Activated CD4-positive, alpha-beta memory T cell treated with anti-CD3 and anti-CD28 coated beads for 36 hours (primary cell): ENCODE measurements at places on chromosomes 6 and 20. TPM values are rescaled to one million over a fixed set of nuclear protein-coding genes. Genes with fewer than 3 reads are reported as not detected.

DNA sequence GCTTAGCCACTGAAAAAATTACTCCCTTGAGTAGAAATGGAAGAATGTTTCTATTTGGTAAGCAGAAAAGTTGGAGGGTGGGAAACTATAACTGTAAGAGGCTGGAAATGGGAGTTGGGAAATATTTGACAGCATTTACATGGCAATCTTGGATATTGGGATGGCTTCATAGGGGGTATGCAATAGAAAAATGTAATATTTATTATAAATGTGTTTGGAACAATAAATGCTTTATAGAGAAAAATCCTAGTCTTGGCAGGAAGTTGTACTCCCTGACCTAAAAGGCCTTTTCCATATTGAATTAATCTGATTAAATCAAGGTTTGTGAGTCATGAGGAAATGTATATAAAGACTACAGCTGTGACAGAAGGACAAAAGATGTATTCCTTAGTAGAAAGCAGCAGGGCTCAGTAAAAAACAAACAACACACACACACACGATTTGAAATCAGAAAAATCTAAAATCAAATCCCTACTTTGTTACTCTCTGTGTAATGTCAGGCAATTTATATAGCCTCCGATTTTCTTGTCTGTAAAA, 272.3 kb downstream of the CD109 start:
- H3K27ac ChIP-seq: no peak overlapping the region
- peaks cover 1% of the 10 kb centered on the region for H3K27me3 ChIP-seq
- H3K4me3 ChIP-seq: no peak overlapping the region
- H3K4me1 ChIP-seq: no peaks in the 10 kb centered on the region
- no peaks in the 10 kb centered on the region for H3K36me3 ChIP-seq

- no peak overlapping the region for H3K27ac ChIP-seq
- H3K4me3 ChIP-seq: no peak overlapping the region
- H3K4me1 ChIP-seq: no peaks in the 10 kb centered on the region
These were observed 102.5 kb downstream of the CD24 start for GRCh38 chr6:106872049-106872448.

- H3K27me3 ChIP-seq: no peaks in the 10 kb centered on the region
- peaks cover 2% of the 10 kb centered on the region for H3K36me3 ChIP-seq
- H3K4me3 ChIP-seq: no peak overlapping the region
- no peak overlapping the region for H3K27ac ChIP-seq
- no peak for DNase-seq
These were observed 2.9 kb downstream of the SLC2A4RG start for GRCh38 chr20:63742381-63743024.

GRCh38 chr6:155216312-155217046, 47.3 kb upstream of the CLDN20 start:
- H3K4me1 ChIP-seq: no peaks in the 10 kb centered on the region
- DNase-seq: no peak
- no peak overlapping the region for H3K4me3 ChIP-seq
- H3K27me3 ChIP-seq: peaks cover 6% of the 10 kb centered on the region
- no peak overlapping the region for H3K27ac ChIP-seq

The SAMD3 gene
- total RNA-seq: 3.7 TPM

DNA sequence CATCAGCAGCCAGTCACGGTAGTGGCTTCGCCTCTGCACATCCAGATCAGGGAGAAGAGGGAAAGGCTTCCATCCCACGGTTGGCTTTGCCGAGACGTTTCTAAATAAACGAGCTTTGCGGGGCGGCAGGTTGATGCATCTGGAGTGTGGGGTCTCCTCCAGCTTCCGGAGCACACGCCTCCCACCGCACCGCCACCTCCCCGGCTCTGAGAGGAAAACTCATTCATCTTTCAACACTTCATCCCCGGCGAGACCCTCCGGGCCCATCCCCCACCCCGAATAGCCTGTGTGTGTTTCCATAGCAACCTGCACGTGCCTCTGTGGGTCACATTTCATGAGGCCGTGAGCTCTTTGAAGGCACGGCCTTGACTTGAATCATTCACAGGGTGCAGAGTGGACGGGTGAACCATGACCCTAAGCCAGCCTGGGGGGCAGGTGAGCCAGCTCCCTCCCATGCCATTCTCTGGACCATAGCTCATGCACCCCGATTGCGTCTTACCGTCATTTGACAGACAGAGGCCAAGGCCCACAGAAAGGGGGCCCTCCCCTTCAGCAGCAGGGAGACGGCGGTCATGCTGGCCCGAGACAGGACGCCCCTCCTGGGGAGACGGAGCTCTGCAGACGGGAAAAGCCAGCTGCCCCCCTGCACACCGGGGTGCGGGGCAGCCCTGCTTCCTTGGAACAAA, 16.2 kb upstream of the CHRNA4 start:
- no peaks in the 10 kb centered on the region for H3K36me3 ChIP-seq
- no peaks in the 10 kb centered on the region for H3K4me1 ChIP-seq
- DNase-seq: no peak
- H3K4me3 ChIP-seq: no peak overlapping the region
- no peak overlapping the region for H3K27ac ChIP-seq
- H3K27me3 ChIP-seq: peaks cover 16% of the 10 kb centered on the region

- DNase-seq: no peak
- H3K36me3 ChIP-seq: peaks cover 3% of the 10 kb centered on the region
- no peaks in the 10 kb centered on the region for H3K27me3 ChIP-seq
- no peak overlapping the region for H3K27ac ChIP-seq
- peaks cover 25% of the 10 kb centered on the region for H3K4me1 ChIP-seq
- no peak overlapping the region for H3K4me3 ChIP-seq
These were observed 74.6 kb downstream of the RPP40 start for GRCh38 chr6:4929097-4929718.

DNA sequence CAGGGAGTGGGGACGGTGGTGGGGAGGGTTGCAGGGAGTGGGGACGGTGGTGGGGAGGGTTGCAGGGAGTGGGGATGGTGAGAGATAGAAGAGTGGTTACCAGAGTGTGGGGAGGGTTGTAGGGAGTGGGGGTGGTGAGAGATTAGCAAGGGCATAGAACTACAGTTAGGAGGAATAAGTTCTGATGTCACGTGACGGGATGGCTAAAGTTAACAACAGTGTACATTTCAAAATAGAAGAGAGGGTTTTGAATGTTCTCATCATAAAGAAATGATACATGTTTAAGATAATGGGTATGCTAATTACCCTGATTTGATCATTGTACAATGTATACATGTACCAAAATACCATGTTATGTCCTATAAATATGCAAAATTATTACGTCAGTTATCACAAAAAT, 57.6 kb upstream of the FRMD1 start:
- H3K27me3 ChIP-seq: peaks cover 17% of the 10 kb centered on the region
- DNase-seq: no peak
- no peak overlapping the region for H3K4me3 ChIP-seq
- H3K4me1 ChIP-seq: no peaks in the 10 kb centered on the region

The PDE7B gene
- 0.05 TPM for total RNA-seq

DNA sequence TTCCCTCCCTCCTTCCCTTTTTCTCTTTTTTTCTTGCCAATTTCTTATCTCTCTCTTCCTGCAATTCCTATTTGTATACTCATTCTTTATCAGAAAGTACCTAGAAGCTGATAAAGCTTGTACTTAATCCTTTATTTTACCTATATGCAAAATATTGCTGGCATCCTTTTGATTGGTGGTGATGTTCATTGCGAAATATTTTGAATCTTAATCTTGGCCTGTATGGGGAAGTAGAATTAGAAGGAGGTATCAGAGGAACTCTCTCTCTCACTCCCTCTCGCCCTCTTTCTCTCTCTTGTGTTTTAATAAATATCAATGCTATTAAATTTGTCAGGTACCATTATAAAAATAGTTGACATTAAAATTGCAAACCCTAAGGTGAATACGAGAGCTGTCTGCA, 52.8 kb downstream of the UST start:
- no peaks in the 10 kb centered on the region for H3K27me3 ChIP-seq
- DNase-seq: no peak
- H3K36me3 ChIP-seq: no peaks in the 10 kb centered on the region
- peaks cover 9% of the 10 kb centered on the region for H3K4me1 ChIP-seq

The MYB gene
- 19.7 TPM for total RNA-seq

GRCh38 chr6:10478187-10479040, 42.7 kb upstream of the GCNT2 start:
- peaks cover 9% of the 10 kb centered on the region for H3K27me3 ChIP-seq
- no peak overlapping the region for H3K4me3 ChIP-seq
- H3K36me3 ChIP-seq: no peaks in the 10 kb centered on the region
- H3K27ac ChIP-seq: no peak overlapping the region
- DNase-seq: no peak

- H3K27me3 ChIP-seq: peaks cover 8% of the 10 kb centered on the region
- no peak for DNase-seq
- H3K4me1 ChIP-seq: no peaks in the 10 kb centered on the region
- H3K36me3 ChIP-seq: no peaks in the 10 kb centered on the region
- no peak overlapping the region for H3K27ac ChIP-seq
These were observed 1.5 kb downstream of the HNF4A start for GRCh38 chr20:44357020-44357419.

DNA sequence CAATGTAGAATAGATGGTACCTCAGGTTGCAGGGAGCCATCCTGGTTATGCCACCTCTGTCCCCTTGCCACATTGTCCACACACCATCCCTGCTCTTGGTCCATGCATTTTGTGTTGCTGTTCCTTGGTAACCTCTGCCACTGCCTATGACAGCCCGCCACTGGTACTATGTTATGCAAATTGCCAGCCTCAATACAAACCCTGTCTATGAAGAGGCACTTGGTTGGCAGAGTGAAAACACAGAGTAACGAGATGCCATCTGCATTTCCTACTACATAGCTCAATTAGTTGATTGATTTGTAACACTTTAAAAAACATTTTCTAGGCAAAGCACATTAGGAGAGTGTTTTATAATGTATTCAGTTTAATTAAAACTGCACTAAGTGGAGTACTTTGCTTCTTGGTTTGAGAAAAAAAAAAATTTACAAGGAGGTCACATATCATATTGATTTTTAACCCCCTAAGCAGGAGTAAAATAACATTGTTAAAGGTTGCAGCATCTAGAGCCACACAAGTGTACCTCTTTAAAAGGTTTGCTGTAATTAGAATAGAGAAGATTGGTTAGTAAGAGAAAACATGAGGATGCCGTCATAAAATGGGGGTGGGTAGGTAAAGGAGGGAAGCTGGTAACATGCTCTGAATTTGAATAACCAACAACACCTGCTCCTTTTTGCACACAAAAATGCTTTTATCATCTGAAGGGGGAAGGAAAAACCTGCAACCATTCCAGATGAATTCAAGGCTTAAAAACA, 817.1 kb downstream of the KIF16B start:
- H3K27me3 ChIP-seq: no peaks in the 10 kb centered on the region
- no peak for DNase-seq
- H3K36me3 ChIP-seq: no peaks in the 10 kb centered on the region
- no peak overlapping the region for H3K27ac ChIP-seq

The MATN4 gene
- 0.70 TPM for total RNA-seq
